ENCODE measurements at places on chromosomes 6 and 20.

- DNase-seq, result no peak
Observed at GRCh38 chr20:58875111-58875510, 22.6 kb downstream of the GNAS start.

DNA sequence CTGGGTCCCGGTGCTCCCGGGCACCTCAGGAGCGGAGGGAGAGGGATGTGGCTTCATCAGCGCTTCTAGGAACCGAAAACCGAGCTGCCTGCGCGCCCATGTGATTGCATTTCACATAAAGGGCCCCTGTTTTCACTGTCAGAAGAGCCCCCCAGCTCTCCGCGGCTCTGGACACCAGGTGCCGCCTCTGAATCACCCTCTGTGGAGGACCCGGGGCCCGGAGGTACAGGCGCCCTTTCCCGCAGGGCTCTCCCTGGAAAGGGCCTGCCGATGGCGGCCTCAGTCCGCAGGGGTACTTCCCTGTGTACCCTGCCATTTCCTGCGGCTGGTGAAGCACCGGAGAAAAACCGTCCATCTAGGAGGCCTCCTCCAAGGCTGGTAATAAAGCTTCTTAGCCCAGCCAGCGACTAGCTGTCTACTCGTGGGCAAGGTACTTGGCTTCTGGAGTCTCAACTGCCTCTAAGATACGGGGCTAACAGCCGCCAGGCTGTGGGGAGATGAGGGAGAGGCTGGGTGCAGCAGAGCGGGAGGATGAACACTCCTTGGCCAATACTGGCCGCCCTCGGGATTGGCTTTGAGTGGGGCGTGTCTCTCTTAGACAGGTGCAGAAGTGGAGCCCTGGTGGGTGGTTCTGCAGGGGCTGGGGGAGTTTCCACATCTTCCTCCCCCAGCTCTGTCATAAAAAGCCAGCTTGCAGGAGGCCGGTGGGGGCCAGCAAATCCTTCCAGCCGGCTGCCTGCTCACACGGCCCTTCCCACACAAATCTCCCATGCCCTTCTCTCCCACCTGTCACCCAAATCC, 1.6 kb downstream of the PPP1R16B start:
- no peak for DNase-seq

- DNase-seq, result no peak
Observed at GRCh38 chr6:139131736-139132280, 3.1 kb upstream of the HECA start.

DNA sequence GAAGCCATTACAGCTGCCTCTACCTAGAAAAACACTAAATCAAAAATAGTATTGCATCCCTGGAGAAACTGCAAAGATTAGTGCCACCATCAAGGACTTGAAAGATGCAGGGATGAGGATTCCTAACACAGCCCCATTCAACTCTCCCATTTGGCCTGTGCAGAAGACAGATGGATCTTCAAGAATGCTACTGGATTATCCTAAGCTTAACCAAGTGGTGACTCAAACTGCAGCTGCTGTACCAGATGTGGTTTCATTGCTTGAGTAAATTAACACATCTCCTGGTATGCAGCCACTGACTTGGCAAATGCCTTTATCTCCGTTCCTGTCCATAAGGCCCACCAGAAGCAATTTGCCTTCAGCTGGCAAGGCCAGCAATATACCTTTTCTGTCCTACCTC, 117.4 kb downstream of the TBC1D32 start:
- no peak for DNase-seq

- no peak for DNase-seq
Observed at GRCh38 chr20:10927936-10928840, 254.4 kb upstream of the JAG1 start.

- no peak for DNase-seq
Observed at GRCh38 chr6:131009790-131010189, 53.3 kb downstream of the EPB41L2 start.

DNA sequence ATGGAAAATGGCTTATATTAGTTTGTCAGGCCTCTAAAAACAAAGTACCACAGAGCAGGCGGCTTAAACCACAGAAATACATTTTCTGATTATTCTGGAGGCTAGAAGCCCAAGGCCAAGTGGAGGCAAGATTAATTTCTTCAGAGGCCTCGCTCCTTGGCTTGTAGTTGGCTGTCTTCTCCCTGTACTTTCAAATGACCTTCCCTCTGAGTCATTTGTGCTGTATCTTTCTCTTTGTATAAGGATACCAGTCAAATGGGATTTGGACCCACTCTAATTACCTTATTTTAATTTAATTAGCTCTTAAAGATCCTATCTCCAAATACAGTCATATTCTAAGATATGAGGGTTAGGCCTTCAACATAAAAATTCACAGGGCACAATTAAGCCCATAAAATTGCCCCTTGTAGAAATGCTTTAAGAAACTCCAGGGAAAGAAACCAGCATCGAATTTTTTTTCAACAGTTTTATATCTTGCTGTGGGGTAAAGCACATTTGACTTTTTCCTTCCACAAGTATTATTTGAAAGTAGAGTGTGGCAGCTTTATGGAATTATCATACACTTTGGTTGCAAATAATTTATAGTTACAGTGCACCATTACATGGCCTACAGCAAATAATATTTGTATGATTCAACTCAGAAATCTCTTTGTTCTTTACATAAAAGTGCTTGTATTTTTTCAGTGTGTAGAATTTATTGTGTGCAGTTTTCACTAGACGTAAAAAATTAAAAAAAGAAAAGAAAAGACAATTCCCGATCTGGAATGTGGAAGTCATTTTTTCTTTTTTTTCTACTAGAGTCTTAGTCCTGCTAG, 706.1 kb downstream of the KIF16B start:
- DNase-seq, result no peak

Measured in NCI-H1436 treated with DMSO at 0.1 percent for 48 hours (cell line).